ENCODE measurements at places on chromosomes 11 and 22. TPM values are rescaled to one million over a fixed set of nuclear protein-coding genes. Genes with fewer than 3 reads are reported as not detected.

Gene SEPTIN3
- 0.79 TPM for total RNA-seq

Gene CLMP
- 23.4 TPM for total RNA-seq

Gene TAGLN
- total RNA-seq, result 285 TPM

Gene HOATZ
- 8.4 TPM for total RNA-seq

Gene YPEL4
- 0.91 TPM for total RNA-seq

Gene HEPN1
- not detected for total RNA-seq

DNA sequence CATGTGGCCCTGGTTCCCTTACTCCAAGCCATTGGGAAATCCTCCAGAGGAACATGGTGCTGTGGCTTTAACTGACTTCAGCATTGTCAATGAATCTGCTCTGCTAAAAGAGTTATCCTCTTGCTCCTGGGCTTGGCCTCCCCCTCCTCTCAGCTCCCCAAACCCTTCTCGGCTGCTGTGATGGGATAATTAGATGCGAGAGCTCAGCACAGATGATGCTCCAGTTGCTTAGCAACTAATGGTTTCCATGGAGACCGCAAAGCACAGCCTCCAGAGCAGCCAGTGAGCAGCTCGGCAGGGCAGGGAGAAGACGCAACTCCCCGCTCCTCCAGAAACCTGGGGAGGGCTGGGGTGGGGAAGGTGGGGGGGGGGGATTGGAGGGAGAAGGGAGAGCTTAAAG is 2.8 kb upstream of the UPK2 start:
- DNase-seq, result no peak

- DNase-seq, result no peak
Observed at GRCh38 chr11:75593286-75593915, 31.3 kb downstream of the SERPINH1 start.

DNA sequence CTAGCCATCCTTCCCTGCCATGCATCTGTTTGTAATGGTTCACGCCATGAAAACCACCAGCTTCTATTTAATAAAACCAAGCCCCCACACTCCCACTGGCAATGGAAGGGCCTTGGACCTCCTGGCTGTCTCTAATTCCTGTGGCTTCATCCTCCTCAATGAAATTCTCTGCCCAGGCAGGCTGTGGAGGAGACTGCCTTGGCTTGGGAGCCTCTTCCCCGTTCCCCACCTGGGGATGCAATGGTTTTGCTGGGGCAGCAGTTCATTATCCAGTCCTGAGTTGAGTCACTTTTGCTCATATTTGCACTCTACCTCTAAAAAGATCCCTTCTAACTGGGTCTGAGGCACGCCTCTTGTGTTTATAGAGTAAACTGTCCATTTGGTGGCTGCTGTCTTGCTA is 515.8 kb downstream of the NTM start:
- DNase-seq, result no peak

DNA sequence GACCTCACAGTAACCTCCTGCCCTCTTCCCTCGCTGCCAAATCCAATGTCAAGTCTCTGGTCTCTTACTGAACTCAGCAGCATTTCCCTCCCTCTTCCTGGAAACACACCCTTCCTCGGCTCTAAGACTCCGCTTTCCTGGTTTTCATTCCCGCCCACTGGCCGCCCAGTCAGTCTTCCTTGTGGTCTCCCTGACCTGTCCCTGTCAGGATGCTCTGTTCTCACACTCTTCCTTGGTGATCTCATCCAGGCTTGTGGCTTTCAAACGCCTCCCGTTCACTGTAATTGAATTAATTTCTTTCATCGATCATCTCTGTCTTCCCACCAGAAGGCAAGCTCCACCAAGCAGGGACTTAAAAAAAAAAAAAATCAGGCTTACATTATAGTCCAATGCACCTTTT is 33.5 kb downstream of the MYO18B start:
- no peak for DNase-seq

DNA sequence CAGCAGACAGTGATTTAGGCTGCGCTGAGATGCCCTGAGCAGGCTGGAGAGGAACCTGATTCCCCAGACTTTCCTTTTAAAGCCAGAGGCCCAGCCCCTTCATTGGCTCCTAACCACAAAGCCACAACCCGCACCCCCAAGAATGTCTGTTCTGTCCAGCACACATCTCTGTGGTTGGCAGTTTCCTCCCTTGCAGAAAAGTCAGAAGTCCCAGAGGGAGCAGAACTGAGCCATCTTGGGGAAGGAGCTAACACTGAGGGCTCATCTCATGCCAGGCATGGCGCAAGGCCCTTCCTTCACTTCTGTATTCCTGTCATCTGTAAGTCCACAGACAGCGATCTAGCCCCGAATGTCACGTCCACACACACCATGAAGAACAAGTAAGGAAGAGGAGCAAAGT is 97.1 kb upstream of the SYT13 start:
- DNase-seq, result no peak

- no peak for DNase-seq
Observed at GRCh38 chr22:21077884-21078508, 32.2 kb downstream of the LRRC74B start.

GRCh38 chr11:78415338-78415737 is 2.3 kb downstream of the GAB2 start:
- no peak for DNase-seq

Data from upper lobe of left lung (tissue), 6 donors.